Stimulated activated CD8-positive, alpha-beta memory T cell treated with anti-CD3 and anti-CD28 coated beads, Interleukin-4, amount 100 ng/mL, for 1 hour (primary cell): ENCODE measurements at places on chromosomes 13 and 19.

DNA sequence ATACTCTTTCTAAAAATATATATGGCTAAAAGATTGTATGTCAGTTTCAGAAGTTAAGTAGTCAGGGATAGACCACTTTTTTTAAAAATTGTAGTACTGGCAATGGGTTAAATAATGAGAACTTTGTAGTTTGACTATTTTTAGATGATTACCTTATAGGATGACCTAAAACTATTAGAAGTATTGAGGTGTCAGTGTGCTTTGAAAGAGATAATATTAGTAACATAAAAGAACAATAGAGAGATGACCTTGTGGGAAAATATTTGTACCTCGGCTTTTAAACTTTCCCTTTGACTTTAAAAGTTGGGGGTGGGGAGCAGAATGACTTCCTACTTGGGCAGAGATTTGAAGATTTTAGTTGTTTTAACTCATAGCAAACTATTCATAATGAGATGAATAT, 48.3 kb downstream of the SLAIN1 start:
- no peak for DNase-seq

- no peak for DNase-seq
These were observed at the start of gene CCDC169 for GRCh38 chr13:36297366-36298338. Gene CCDC169 (minus strand): TSS chr13:36297814. CDS start chr13:36297719, 95 bp downstream.

GRCh38 chr13:113475280-113475679, 15.2 kb downstream of the DCUN1D2 start:
- DNase-seq = no peak

DNA sequence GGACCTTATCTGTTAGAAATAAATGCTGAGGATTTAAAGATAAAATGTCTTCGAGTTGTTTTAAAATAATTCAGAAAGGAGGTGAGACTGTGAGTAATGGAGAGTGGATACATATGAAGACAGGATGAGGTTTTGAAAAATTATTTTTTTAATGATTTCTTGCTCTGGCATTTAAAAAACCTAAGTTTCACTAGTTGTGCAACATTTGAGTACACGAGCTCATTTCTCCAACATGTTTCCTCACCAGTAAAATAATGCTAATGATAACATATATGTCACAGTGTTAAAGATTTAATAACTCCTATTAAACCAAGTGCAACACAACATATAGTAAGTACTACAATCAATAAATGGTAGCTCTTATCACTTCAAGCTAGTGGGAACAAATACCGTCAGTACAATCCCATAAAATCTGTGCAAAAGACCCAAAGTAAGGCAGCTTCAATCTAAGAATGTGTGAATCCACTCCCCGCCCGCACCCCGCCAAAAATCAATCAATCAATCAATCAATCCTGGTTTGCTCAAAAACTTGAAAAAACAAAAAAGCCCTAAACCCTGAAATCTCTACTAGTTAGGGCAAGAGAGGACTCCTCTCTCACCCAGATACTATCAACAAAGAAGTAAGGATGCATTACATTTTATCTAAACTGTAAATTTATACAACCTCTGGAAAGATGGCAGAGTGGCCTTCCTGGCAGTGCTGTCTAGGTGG, 1.3 kb downstream of the ALG5 start:
- DNase-seq = no peak

DNA sequence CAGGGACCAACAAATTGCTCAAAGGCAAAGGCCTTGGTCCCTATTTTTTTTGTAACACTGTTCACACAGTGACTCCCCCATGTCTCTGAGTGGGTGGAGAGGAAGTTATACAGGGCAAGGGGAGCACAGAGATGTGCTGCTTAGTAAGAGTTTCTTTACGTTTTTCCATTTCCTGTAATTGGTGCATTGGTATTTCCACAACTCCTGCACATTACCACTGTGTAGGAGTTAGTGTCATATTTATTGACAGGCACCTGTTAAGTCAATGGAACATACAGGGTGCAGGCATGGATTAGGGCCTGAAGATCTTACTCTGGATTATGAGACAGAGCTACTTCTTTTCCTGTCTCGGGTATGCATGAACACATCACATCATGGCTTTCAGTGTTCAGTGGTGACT, 45.2 kb downstream of the SOX21 start:
- no peak for DNase-seq

DNA sequence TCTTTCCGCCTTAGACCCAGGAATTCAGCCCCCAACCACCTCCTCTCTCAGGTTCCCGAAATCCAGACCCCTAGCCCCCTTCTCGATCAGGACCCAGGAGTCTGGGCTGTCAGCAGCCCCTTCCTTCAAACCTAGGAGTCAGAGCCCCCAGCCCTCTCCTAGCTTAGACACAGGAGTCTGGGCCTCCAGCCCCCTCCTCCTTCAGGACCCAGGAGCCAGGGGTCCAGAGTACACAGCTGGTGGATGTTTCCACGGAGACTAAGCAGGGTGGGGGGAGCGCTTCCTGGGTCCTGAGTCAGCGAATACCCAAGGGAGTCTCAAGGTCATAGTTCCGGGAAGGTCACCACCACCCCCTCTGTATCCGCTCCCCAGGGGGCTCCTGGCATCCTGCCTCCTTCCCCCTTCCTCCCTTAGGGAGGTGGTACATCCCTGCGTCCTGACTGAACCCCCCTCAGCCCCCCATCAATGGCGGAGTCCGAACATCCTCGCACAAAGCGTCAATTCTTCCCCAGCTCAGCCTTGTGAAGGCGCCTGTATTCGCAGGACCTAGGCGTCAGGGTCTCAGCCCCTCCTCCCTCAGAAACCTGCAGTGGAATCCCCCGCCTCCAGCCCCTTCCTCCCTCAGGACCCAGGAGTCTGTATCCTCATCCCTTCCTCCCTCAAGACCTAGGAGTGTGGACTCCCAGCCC, 4.6 kb downstream of the CADM4 start:
- no peak for DNase-seq

DNA sequence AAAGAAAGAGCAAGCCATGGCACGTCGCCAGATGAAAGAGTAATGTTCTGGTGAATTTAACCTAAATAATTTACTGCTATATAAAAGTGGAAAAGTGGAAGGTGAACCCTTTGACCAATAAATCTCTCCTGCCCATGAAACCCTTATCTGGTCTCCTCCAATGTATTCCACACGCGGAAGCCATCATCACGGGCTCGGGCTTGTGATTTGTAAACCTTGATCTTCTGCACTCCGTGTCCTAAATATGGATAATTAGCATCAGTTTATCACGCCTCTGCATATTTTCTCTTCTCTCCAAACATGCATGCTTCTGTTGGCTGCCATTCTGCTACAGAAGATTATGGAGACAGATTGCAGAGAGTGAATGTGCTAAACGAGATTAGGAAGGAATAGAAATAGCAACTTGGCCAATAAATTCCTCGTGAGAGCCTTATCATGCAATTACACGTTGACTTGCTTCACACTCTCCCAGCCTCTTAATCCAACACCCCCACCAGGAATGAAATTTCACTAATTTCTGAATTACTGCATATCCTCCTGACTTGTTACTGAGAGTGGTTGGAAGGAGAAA, 34.5 kb downstream of the SOX1 start:
- no peak for DNase-seq

DNA sequence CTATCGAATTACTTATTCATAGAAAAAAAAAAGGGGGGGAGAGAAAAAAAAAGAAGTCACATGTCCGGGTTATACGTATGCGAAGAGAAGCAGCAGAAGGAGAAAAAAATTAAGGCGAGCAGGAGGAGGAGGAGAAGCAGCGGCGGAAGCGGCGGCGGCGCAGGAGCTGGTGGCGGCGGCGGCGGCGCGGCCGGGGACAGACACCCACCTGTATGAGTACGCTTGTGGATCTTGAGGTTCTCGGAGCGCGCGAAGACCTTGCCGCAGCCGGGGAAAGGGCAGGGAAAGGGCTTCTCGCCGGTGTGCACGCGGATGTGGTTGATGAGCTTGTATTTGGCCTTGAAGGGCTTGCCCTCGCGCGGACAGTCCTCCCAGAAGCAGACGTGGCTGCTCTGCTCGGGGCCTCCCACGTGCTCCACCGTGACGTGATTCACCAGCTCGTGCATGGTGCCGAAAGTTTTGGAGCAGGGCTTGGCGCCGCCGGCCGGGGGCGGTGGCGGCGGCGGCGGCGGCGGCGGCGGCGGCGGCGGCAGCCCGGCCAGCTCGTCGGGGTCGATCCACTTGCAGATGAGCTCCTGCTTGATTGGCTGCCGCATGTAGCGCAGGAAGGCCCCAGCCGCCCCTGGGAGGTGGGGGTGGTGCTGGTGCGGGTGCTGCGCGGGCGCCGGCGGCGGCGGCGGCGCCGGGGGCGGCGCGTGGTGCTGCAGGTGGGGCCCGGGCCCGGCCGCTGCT, 1.5 kb downstream of the ZIC5 start:
- DNase-seq = no peak

DNA sequence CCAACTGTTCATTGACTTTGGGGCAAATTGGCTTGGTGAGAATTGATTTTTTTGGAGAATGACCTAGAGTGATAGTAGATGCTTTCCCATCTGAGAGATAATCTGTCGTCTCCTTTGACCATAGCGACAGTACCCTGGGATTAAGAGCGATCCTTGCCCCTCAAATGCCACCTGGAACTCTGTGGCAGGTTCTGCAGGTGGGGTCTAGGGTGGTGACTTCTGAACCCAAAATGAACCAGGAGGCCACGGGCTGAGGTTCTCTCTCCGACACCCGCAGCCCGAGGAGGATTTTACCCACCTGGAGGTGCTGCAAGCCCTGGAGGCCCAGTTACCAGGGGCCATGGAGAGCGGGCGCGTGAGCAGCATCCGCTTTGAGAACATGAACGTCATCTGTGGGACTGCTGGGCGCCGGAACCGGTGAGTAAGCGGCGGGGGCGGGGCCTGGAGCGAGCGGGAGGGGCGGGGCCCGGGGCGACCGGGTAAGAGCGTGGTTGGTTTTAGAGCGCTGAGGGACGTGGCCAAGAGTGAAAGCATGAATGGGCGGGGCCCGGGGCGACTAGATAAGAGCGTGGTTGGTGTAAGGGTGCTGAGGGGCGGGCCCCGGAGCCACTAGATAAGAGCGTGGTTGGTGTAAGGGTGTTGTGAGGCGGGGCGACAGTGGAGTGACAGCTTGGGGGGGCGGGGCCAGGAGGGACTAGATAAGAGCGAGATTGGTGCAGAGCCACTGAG, 8.6 kb downstream of the C19orf81 start:
- DNase-seq = peak; percentile 38

GRCh38 chr19:7482584-7483439, 6.0 kb downstream of the PEX11G start:
- DNase-seq = no peak

GRCh38 chr13:51960766-51961165, 50.5 kb downstream of the ATP7B start:
- DNase-seq = no peak

GRCh38 chr19:42512743-42513304, 15.5 kb downstream of the CEACAM1 start:
- no peak for DNase-seq

DNA sequence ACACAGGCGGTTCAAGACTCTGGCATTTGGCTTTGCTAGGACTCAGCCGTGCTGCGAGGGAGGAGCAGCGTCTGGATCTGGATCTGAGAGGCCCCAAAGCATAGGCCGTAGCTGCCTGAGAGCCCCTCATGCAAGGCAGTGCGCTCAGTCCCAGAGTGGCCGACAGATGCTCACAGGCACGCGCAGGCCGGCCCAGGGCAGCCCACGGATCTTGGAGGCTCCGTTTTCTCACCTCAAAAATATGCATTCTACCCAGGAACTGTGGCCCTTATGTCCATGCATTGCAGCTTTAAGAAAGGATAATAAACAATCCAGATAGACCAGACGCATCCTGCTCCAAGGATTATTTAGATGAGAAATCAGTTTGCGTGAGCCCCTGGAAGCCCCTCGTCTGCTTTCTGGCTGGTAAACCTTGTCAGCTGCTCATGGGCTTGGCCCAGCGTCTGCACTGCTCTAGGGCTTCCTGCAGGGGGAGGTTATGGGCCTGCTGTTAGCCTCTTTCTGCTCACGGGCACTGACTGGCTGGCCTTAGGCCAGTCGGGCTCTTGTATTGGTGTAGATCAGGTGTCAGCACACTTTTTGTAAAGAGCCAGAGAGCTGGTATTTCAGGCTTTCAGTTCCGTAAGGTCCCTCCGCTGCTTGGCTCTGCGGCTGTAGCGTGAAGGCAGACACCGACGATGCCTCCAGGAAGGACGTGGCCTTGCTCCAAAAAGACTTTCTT, 24.2 kb downstream of the TEX29 start:
- no peak for DNase-seq

GRCh38 chr13:34256236-34256635, 438.3 kb downstream of the RFC3 start:
- DNase-seq = no peak
